Stimulated activated CD8-positive, alpha-beta memory T cell treated with anti-CD3 and anti-CD28 coated beads, Interleukin-15, amount 100 ng/mL, for 4 hours (primary cell): ENCODE measurements at places on chromosomes 1 and 21.

DNA sequence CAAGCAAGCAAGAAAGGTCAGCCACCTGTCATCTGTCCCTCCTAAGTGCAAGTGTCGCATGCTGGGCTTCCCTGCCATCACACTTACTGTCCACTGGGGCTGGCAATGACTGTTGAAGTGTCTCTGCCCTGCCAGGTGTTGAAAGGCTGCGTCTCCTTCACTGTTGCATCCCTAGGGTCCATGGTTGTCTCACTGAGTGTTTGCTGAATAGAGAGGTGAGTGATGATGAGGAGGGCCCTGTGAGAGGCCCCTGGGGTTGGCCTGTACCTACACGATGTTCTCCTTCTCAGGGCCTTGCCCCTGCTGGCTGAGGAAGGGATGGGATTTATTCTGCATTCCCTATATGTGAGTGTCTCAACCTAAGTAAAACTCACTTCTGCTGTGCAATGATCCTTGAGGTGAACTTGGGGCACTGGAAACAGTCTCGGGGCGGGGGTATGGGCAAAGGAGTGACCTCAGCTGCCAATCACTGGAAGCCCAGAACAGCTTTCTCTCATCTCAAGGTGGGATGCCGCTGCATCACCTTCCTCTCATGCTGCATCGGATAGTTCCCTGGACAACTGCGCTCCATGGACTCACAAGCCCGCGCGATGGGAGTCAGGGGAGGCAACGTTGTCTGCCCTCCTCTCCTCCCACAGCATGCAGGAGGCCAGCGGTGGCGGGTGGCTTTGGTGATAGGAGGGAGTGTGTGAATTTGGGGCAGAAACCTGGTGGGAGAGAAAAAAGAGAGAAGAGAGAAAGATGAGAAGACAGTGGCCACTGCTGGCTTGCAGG, 35.8 kb upstream of the SOX13 start:
- DNase-seq, result no peak

DNA sequence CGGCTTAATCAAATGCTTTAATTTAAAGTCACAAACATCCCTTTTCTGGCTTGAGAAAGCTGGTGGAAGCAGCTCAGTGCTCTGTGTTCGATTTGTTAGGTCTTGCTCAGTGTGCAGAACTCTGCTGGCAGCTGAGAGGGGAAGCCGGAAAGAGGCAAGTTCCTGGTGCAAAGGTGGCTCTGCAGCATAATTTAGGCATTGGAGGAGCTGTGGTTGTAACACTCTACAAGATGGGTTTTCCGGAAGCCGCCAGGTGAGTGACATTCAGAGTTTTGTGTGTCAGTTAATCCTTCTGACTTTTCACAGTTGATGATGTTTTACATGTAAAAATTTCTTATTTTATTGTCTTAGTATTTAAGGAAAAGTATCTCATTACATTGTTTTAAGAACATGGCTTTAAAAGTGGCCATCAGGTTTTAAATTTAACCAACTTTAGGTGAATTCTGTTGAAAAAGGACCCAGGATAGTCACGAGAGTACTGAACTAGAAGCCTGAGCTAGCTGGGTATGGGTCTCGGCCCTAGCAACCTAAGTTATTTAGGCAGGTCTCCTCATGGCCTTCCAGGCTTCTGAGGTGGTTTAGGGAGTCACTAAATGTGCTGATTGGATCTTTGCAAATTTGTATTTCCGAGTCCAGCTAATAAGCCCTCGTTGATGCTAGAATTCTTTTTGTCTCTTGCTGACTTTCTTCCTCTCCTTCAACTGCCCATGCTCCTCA, 47.1 kb upstream of the PODN start:
- peak; percentile 41 for DNase-seq

- DNase-seq, result no peak
These were observed 91.4 kb downstream of the PRKAB2 start for GRCh38 chr1:147080671-147081394.

- no peak for DNase-seq
These were observed 55.0 kb downstream of the TTC3 start for GRCh38 chr21:37128076-37128475.

GRCh38 chr1:31382379-31382989, 9.6 kb upstream of the FABP3 start:
- no peak for DNase-seq

GRCh38 chr1:8361198-8361849, 43.4 kb downstream of the SLC45A1 start:
- no peak for DNase-seq

DNA sequence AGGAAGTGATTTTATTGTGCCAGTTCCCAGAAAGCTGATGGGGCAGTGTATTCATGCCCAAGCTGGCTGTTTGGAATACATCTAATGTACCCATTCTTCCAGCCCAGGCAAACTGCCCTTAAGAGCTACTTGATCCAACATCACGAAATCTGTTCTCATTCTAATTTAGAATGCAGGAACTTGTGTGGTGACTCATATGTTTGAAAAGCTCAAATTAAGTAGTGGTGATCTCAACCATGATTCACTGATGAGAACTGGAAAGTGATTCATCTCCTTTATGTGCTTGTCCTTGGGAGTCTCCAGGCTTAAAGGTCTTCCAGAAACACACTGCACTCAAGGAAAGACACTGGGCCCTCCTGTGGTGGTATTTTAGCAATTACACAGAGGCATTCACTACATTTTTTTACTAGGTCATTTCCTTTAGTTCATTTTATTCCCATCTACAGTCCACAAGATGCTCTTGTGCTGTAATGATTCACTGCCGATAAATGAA, 65.4 kb downstream of the RPE65 start:
- DNase-seq, result no peak

DNA sequence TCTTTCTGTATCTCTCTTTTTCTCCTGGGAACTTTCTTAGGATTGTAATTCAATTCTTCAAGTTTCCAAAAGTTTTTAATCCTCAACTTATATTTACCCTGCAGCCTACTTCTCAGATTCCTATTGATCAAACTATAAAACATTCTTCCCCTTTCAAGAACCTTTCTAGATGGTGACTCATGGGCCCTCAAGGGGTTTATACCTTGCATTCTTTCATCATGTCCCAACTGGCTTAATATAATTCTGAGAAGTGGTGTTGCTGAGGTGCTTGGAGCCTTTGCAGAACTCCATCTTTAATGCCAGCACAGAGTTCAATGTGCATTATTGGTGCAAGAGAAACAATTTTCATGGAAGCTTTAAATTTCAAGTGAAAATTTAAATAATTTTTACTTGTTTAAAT, 273.4 kb downstream of the VAV3 start:
- DNase-seq, result no peak

DNA sequence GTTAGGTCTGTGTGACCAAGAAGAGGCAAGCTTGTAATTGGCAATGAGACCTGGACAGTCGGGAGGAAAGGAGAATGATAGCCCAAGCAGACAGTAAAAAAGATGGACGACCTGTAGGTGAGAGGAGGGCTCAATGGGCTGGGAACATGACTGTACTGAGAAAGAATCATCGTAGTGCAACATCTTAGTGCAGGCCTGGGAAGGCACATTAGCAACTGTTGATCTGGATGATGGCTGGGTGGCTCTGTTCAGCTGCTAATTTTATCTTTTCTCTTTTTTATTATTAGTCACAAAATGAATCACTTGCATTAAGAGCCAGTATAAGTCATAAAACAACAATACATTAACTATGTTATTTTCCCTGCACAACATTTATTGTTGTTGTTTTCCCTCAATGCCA, 32.9 kb downstream of the IFI44 start:
- no peak for DNase-seq

- DNase-seq, result no peak
These were observed 16.7 kb upstream of the FAM110D start for GRCh38 chr1:26142159-26142558.

DNA sequence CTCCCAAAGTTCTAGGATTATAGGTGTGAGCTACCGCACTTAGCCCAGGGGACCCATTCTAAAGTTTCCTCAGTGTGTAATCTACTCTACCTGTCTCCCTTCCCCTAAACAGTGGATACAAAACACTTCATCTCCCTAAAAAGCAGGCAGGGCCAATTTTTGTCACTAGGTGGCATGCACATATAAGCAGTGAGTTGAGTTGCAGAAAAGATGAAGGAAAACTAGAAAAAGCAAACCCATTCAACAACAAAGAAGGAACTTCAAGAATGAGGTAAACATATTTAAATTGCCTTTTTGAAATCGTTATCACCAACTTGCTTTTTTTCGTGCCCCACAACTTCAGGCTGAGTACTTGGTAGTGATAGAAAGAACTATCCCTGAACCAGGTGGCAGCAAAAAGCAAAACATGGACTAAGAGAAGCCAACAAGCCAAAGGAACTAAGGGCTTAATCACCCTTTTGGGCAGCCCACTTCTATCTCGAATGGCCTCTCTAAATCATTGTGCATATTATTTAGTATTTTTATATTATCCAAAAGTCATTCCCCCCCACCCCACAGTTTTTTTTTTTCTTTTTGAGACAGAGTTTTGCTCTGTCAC, 19.7 kb upstream of the ALDH9A1 start:
- DNase-seq, result no peak

GRCh38 chr1:17892225-17892624, 137.1 kb downstream of the ACTL8 start:
- DNase-seq, result no peak

DNA sequence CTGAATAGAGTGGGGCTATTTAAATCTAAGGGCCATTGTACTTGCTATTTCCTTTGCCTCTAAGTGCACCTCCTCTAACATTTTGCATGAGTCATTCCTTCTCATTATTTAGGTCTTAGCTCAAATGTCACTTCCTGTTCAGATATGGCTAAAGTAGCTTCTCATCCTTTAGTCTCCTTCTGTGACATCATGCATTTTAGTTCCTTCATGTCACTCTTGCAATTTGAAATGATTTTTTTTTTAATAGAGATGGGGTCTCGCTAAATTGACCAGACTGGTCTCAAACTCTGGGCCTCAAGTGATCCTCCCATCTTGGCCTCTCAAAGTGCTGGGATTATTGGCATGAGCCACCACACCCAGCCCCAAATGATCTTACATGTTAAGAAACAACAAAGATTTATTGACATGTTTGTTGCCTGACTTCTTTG, 6.6 kb downstream of the TBX19 start:
- no peak for DNase-seq

- no peak for DNase-seq
These were observed 155.1 kb upstream of the NRIP1 start for GRCh38 chr21:15219894-15220293.

GRCh38 chr1:92029241-92029922, 403 bp upstream of the EPHX4 start:
- no peak for DNase-seq

- no peak for DNase-seq
These were observed 16.2 kb downstream of the AMPD2 start for GRCh38 chr1:109635862-109636200.

GRCh38 chr1:220189750-220190347, 82.4 kb downstream of the RAB3GAP2 start:
- no peak for DNase-seq

- DNase-seq, result no peak
These were observed 53.1 kb downstream of the SLC19A1 start for GRCh38 chr21:45488931-45489721.

- DNase-seq, result no peak
These were observed 35.3 kb downstream of the BEND5 start for GRCh38 chr1:48741380-48741779.

DNA sequence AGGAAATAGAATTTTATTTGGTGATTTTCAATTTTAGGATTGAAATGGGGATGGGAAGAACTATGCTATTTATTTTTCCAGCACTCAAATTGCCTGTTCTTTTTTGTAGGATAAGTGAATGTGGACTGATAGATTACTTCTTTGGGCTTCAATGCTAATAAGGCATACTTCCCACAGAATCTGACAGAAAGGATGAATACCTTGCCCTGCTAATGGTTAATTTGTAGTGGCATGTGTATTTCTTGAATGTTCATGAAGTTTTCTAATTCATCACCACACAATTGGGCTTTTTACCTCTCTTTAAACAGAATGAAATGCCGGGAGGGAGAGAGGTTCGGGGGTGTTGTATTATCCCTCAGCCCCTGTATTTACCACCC, 369.1 kb upstream of the ADGRL2 start:
- no peak for DNase-seq

GRCh38 chr1:235942979-235943575, 76.4 kb upstream of the LYST start:
- no peak for DNase-seq

DNA sequence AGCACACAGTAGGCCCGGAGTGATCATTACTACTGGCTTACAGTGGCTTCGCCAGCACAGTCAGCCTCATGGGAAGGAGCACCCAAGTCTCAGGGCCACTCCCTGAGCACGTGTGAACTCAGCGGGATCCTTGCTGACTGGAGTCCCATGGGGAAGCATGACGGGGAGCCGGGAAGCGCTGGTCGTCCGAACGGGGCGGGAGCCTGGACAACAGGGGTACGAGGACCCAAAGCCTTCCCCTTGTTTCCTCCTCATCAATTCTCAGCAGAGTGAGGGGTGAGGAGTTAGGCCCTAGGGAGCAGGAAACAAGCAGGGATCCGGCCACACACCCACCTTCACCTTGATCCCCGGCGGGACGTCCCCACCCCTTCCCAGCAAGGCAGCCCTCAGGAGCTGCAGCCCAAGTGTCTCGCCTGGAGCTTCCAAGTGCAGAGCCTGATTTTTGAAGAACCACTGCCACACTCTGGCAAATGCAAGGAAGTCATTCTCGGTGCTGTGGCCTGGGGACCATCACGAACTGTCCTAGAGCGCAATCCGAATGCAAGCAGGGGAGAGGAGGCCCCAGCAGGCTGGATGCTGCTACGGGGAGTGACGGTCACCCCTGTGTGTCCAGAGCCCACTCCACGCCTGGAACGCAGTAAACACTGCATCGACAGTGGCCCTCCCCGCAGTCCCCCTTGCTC, 35.5 kb downstream of the TOMM20 start:
- no peak for DNase-seq

DNA sequence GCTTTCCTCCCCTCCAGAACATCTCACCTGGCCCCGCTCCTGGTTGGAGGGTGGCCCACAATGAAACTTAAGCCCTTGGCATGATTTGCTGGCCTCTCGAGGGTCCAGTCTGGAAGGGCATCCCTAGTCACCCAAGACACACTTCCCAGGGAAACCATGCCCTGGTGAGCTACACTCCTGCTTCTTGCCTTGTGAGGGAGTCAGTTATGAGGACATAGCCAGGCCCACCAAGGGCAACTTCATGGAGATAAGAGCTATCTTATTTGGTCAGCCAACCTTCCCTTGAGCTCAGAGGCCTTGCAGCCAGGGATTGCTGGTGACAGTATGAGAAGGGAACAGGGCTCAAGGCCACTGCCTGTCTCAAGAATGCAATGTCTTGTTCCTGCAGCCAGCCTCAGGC, 9.7 kb downstream of the TNR start:
- no peak for DNase-seq

GRCh38 chr1:155167166-155168104, 5.7 kb downstream of the KRTCAP2 start:
- peak; percentile 70 for DNase-seq

DNA sequence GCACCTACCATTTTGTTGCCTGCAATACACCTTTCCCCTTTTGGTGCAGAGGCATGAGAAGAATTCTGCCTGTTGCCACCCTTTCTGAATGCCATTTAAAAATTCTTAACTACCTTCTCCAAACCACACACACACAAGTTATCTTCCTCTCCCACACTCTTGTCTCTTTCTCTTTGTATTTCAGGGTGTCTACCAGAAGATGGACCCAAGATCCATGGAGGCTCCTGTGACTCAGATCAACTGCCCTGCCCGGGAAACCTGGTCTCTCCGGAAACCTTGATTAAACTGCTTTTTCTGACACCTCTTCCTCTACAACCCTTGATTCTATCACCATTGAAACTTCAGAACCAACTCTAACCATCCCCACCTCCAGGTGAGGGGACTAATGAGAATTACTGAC, 2.4 kb upstream of the TARS2 start:
- DNase-seq, result no peak

- DNase-seq, result no peak
These were observed 248.3 kb upstream of the NEGR1 start for GRCh38 chr1:72530646-72531045.
